ENCODE measurements at places on chromosomes 7 and 10.

- no peak for DNase-seq
Observed at GRCh38 chr7:50605059-50605458, 39.9 kb upstream of the DDC start.

DNA sequence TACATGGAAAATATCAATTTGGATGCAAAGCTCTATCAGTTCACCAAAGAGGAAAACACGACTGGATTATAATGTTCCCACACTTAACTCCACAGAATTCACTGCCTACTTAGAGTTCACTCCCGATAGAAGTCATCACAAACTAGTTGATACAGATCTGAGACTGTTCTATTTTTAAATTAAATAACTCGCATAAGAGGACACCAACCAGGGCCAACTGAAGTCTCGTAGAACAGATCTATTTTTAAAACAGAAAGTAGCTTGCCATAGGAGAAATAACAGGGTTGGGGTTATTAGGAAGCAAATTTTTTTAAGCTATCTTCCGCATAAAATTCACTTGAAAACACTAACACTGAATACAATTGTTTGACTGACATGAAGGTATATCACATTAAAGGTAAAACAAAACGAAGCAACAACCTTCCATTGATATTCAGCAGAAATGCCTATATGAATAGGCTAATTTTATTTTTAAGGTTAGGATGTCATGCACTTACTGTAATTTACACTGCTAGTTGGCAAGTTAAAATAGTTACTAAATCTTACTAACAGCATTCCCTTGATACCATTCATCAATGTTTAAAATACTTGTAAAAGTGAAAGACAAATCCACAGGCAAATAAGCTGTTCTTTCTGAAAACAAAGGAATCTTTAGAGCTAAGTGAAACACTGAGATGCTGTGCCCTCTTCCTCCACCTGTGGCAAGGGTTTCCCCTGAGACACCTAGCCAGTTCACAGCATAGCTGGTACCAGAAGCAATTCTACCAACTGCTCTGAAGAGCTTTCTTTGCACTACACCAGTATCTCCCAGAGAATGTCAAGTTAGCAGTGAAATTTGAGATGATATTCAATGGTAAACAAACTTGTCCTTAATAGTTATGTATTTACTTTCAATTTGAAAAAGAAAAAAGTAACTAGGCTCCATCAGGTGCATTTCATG, 186.7 kb upstream of the ANK3 start:
- DNase-seq, result no peak

DNA sequence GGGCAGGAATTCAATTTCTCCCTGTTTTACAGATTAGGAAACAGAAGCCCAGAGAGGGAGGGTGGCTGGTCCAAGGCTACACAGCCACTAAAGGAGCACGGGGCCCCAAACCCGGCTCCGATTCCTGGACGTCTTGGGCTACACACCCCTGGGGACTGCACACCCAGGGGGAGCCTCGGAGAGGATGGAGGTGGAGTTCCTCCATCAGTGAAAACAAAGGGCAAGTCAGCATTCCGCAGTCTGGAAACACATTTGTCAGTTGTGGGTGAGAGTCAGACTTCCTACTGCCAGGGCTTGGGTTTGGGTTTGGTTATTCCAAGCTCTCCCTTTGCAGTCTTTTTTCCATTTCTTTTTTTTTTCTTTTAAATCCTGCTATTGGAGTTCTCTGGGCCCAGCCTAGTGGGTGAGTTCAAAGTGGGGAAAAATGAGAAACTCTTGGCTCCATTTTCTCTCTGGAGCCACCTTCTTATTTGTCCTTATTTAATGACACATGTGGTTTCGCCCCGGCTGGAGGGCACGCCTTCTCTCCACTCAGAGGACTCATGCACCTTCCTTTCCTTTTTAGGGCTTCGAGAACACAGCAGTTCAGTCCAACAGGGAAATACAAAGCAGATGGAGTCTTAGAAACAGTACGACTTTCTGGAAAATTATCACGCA, 59.9 kb upstream of the AQP1 start:
- no peak for DNase-seq

GRCh38 chr10:112442063-112442462, 4.7 kb downstream of the ZDHHC6 start:
- DNase-seq, result no peak

DNA sequence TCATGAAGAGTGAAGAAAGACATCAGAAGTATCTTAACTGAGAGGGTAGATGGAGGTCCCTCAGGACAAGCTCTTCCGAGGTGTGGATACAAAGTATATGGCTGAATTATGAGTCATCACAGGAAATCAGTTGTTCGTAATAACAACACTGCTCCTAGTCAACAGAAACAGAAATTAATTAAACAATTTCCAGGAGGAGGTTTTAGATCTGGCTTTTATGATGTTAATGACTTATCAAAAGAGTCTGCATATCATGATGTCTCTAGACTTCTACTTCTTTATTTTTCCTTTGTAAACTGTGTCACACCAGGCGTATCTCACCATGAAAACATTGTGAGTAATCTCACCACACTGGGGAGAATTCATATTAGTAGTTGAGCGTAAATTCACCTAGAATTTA, 31.2 kb downstream of the OSBPL3 start:
- DNase-seq, result no peak

DNA sequence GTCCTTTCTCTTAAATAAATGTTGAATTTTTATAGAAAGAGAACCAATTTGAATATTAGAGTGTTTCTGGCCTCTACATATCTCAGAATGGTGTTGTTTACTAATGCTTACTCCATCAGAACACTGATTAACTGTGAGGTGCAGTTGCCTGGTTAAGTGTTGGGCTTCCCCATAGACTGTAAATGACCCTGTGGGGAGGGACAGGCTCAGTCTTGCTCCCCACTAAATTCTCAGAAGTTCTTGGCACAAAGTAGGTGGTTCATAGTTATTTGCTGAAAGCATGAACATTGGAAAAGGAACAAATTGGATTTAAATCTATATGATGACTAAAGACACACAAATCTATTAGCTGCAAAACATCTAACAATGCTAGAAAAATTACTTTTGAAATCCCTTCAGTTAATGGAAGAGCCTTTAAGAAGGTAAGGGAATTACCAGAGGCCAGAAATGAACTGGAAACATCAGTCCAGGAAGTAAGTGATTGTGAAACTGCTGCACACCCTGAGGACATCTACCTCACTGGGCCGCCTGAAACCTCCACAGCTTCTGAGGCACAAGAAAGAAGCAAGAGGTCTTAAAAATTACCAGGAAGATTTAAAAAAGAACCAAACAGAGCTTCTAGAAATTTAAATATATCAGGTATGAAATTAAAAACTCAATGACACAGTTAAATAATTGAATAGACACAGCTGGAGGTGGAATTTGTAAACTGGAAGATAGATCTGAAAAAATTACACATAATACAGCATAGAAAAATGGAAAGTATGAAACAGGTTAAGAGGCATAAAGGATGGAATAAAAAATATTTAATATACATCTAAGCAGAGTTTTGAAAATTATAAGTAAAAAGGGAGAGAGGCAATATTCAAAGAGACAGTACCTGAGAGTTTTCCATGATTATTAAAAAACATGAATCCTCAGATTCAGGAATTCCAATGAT, 17.8 kb upstream of the COMTD1 start:
- no peak for DNase-seq

All from G401 (cell line).